ENCODE measurements at places on chromosomes 5 and 9.

GRCh38 chr9:117720555-117720954 is 16.4 kb downstream of the TLR4 start:
- no peak for DNase-seq

- DNase-seq: no peak
Observed at GRCh38 chr9:38339496-38339895, 53.0 kb upstream of the ALDH1B1 start.

GRCh38 chr9:133460405-133461175 is 812 bp downstream of the CACFD1 start:
- no peak for DNase-seq

GRCh38 chr5:32021771-32022170 is 152.3 kb downstream of the GOLPH3 start:
- no peak for DNase-seq

DNA sequence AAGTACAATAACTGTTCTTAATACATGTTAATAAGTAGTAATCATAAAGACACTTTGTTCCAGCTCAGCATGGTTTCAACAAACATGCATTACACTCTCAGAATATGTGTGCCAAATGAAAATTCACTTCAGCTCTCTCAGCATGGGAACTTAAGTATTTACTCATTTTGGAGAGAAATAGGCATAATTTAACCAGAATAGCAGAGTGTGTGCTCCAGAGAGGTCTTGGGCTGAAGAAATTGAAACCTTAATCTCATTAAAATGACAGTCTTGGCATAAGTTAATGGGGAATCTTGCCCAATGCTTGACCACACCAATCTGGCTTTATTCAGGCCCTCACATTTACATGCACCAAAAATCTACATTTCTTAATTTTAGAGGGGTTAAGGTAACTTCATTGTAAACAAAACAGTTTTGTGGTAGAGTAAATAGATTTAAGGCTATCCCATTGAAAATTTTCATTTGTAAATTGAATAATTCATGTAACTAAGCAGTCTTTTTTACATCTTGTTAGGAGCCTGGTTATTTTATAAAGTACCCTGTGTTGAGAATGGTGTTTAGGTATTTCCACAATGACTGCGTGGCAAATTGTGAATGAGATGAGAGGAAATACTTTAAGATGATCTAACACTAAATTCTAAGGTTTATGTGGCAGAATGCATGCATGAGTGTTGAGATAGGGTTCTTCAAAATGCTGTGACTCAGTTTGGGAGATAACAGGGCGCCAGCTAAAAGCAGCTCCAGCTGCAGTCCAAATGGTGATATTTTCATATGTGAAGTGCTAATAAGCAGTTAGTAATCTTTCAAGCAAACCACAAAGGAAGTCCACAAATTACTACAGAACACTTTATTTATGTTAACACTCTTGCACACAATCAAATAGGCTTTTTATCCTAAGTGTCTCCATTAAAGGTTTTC is 11.3 kb upstream of the LOX start:
- DNase-seq: no peak

GRCh38 chr9:3292311-3292710 is 233.5 kb downstream of the RFX3 start:
- DNase-seq: no peak

DNA sequence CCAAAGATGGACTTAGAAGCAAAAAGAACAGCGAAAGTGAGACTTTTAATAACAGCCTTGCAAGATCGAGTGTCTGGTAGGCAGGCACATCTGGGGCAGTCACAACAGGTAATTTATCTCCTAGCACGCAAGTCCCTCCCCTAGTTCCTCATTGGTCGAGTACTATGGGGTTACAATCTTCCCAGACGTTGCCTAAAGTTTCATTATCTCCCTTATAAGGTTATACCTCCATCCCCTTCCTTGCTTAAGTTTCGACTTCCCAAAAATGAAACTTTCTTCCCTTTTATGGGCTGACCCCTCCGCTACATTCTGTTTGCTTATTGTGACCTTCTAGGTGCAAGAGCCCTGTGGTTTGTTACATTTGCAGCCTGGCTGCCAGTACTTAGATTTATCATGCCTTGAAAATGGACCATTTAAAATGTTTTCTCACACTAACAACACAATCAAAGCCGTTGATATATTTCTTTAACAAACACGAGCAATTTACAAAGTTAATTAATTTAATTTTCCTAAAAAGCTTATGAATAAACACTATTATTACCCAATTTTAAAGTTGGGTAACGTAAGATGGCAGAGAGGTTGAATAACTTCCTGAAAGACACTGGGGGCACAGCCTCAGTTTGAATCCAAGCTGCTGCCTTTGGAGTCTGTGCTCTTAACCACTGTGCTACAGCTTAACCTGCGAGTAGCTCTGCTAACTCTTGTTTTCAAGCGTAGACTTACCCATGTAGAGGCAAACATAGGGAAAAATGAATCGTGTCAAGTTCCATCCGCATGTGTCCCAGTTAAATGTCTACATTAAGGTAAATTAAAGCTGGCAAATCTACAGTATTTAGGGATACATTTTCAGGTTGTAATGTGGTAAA is 91.7 kb downstream of the EDIL3 start:
- DNase-seq: no peak

DNA sequence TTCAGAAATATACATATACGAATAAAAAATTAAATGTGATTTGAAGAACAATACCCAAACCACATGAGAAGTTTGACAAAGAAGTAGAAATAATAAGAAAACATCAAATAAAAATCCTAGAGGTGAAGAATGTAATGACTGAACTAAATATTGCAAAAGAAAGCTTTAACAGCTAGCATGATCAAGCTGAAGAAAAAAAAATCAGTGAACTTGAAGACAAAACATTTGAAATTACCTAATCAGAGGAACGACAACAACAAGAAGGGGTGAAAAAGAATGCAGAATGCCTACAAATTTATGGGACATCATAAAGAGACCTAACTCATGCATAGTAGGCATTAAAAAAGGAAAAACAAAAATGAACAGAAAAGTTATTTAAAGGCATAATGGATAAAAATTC is 60.5 kb upstream of the SPEF2 start:
- no peak for DNase-seq

- DNase-seq: peak; percentile 10
Observed at GRCh38 chr9:124040935-124041816, 29.6 kb downstream of the LHX2 start.

DNA sequence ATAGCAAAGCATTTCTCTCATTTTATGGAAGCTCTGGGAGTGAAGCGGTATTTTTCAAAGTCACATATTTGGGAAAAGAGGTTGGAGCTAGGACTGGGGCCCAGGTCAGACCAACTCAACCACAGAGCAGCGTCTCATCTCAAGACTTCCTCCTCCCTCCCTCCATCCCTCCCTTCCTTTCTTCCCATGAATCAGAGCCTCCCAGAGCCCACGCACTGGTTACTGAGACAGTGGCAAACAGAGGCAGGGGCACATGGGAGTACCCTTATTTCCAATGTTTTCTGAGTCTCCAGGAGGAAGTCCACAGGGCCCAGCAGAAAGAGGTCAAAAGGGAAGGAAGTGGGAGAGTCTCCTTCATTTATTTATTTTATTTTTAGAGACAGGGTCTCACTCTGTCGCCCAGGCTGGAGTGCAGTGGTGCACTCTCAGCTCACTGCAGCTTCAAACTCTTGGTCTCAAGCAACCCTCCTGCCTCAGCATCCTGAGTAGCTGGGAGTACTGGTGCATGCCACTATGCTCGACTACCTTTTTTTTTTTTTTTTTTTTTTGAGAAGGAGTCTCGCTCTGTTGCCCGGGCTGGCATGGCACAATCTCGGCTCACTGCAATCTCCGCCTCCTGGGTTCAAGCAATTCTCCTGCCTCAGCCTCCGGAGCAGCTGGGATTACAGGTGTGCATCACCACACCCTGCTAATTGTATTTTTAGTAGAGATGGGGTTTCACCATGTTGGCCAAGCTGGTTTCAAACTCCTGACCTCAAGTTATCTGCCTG is 52.5 kb upstream of the CDKN2AIPNL start:
- no peak for DNase-seq

DNA sequence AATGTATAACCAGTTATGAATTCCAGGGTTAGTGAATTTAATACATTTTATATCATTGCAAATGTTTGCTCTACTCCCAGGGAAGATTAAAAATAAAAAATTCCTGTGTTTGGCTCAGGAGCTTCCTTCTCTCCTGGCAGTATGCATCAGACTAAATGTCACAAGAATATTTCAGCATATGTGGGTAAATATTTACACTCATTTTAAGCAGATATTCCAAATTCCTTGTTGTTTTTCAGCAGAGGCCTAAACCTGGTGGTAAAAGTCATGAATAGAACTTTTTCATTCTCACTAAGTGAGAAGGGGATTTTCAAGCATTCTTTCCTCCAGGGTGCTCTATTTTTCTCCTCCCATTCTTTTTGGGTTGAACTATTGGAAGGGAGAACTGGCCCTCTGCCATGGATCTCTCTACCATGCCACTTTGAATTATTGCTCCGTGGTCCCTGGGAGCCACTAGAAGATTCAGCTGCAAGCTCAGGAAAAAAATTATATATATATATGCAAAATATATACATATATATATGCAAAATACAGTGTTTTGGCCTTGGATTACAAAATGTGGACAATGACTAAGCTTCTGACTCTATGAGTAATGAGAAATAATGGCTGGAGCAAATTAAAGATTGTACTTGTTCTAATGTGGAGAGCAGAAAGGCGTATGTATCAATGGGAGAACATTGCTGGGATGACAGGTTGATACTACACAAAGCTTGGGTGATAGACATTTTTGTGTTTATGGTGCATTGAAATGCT is 180.6 kb upstream of the PAPPA start:
- no peak for DNase-seq

DNA sequence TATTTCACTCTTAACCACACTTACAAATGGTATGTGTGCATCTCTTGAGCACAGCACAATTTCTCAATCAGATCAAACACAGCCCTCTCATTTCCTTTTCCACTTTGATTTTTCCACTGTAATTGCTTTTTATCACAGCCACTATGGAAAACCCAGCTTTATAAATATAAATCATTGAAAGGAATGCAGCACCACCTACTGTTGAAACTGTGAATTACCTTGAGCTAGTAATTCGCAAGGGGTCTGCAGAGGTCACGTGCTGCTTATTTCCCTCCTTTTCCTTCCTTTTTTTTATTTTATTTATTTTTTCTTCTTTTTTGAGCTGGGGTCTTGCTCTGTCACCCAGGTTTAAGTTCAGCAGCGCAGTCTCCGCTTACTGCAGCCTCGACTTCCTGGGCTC is 76.9 kb downstream of the CDH6 start:
- no peak for DNase-seq

- DNase-seq: no peak
Observed at GRCh38 chr5:176429972-176430371, 13.6 kb upstream of the CLTB start.

DNA sequence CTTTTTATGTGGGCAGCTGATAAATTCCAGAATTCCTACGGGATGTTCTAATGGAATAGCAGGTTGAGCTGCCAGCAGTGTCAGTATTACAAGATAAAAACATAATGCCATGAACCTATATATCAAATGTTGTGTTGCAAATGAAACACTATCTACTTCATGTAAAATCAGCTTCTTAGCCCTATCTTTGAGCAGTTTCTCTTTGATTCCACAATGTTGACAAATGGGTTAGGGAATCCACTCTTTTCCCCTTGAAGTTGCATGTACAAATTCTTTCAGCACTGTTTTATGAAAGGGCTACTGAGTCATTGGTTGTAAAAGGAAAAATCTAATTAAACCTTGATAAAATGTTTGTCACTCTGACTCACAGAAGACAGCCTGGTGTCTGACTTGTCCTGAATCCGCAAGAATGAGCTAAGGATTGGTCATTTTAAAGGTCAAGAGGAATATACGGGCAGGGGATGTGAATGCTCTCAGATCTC is 950.6 kb upstream of the NUDT12 start:
- no peak for DNase-seq

GRCh38 chr9:92642041-92642451 is 27.9 kb downstream of the IPPK start:
- no peak for DNase-seq

GRCh38 chr5:170143710-170144109 is 38.0 kb downstream of the FOXI1 start:
- no peak for DNase-seq

DNA sequence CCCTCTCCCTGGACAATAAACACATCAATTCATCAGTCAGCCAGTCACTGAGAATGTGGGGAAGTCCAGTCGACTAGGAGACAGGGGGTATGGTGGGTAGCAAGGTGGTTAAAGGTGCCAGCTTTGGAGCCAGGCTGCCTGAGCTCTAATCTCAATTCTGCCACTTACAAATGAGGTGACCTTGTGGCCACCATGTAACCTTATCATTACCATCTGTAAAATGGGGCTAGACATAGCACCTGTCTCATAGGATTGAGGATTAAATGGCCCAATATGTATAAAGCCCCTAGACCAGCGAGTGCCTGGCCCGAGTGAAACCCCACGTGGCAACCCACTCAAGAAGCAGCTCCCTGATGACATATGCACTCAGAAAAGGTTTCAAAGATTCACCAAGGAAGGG is 73.3 kb upstream of the TBC1D2 start:
- DNase-seq: no peak

GRCh38 chr9:121598965-121599871 is 52.2 kb upstream of the DAB2IP start:
- DNase-seq: no peak

DNA sequence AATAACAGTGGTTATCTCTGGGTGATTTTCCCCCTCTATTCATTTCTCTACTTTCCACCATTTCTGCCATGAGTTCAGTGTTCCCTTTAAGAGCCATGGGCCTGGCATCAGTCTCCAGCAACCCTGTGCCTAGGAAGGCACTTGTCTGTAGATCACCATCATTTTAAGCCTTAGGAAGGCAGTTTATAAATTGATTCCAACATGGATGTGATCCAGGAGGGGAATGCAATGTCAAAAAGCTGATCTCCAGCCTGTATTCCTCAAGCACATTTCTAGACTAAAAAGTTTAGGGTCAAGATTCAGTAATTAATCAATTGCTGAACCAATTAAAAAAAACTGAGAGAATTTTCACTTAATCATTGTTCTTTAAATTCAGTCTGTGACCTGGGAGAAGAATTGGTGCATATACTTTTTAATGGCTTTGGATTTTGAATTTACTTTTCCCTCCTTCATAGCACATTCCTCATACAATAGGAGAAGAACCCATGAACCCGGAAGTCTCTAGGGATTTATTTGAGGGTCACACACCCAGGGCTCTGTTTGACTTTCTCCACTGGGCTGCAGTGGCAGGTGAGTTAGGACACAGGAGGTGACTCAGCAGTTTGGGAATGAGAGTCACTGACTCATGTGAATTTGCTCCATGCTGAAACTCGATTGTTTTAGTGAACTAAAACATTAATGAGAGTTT is 6.1 kb upstream of the ERMP1 start:
- no peak for DNase-seq

- peak; percentile 40 for DNase-seq
Observed at GRCh38 chr9:86947146-86948073, at the start of gene GAS1. Gene GAS1 (minus strand): TSS chr9:86947506. CDS start chr9:86946779, 727 bp downstream.

- no peak for DNase-seq
Observed at GRCh38 chr5:158543539-158544387, 556.0 kb downstream of the EBF1 start.

DNA sequence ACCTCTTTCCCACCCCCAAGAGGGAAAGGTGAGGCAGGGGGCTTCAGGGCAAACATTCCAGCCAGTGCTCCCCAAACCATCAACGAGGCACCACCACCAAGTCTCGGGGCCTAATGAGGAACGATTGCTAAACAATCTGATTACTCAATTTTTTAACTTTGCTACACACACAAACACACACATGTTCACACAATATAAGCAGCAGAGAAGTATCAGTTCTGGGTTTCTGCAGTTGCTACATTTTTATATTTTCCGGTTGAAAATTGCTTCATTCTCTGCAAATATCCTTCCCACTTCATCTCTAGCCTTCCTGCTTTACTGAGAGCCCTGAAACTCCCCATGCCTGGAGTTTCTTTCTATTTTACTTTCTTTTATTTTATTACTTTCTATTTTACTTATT is 60.2 kb downstream of the FEM1C start:
- no peak for DNase-seq

Data from stimulated activated CD8-positive, alpha-beta memory T cell treated with anti-CD3 and anti-CD28 coated beads, Interleukin-15, amount 100 ng/mL, for 48 hours (primary cell).